ENCODE measurements at places on chromosomes 5 and 9.

GRCh38 chr9:131478421-131478868 is 24.3 kb upstream of the POMT1 start:
- DNase-seq, result peak; percentile 36

GRCh38 chr9:72038408-72038807 is 22.0 kb downstream of the C9orf57 start:
- DNase-seq, result no peak

GRCh38 chr9:8140557-8140956 is 341.0 kb upstream of the DMAC1 start:
- no peak for DNase-seq

DNA sequence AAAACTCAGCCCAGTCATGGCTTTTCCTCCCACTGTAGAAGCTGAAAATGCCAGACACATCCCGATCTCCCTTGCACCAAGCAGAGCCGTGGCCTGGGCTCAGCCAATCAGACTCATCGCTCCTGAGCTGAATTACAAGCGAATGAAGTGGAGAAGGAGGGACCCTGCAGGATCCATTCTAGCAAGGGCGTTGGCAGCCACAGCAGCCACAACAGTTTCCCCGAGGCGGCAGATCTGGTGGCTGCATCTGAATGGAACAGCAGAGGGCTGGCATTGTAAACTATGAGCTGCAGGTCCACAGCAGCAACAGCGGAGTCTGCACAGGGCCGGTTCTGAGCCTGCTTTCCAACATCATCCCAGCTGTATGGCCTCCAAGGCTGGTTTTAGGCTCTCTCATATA is 23.8 kb downstream of the ALG2 start:
- no peak for DNase-seq

- DNase-seq, result no peak
Measured at GRCh38 chr9:35350827-35351549, 138.9 kb upstream of the RUSC2 start.

DNA sequence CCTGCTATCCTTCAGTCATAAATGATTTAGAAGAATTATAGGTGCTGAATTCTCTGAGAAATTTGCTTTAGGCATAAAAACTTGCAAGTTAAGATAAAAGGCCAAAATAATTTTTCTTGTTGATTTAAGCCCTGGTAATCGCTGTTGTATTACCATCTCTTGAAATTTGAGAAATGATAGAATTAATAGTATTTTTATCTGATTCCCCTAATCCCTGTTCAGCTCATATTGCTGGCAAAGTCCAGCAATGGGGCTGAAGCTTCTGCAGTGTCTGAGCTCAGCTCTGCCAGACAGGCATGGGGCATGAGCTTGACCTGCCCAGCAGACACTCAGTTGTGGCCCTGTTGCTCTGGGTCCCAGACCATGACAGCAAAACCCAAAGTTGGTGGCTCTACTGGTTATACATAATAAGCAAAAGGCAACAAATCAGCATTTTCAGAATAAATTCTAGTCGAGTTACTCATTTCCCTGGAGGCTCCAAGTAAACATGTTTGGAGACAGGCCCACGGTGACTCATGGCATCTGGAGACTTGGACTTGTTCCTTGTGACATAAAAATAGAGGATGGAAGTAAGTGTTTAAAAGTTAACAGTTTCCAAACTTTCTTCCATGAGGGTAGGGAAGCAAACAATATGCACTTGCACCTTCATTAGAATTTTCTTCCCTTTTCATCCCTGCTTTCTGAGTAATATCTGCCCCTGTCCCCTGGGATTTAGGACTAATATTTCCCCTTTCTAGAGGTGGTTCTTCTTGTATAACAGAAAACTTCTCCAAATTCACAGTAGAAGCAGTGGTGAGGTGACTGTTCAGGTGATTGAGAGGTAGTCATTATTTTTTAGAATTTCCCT is 60.2 kb upstream of the SLC2A8 start:
- no peak for DNase-seq

DNA sequence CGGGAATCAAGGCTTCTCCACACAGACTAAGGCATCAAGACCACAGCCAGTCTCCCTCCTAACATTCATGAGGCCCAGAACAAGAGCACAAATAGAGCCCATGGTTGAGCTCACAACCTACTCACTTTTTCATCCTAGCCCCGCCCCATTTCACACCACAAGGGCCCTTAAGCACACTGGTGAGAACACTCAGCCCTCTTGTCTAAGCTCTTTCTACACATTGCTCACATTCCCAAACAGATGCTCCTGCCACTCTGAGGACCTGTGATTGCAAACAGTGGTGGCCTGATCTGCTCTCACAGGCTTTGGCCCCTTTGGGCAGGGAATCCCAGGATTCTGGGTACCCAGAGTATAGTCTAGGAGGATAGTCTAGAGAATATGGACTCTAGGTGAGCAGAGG is 54.0 kb downstream of the FEM1C start:
- DNase-seq, result no peak

GRCh38 chr5:2748861-2749513 is 2.5 kb downstream of the IRX2 start:
- DNase-seq, result no peak

DNA sequence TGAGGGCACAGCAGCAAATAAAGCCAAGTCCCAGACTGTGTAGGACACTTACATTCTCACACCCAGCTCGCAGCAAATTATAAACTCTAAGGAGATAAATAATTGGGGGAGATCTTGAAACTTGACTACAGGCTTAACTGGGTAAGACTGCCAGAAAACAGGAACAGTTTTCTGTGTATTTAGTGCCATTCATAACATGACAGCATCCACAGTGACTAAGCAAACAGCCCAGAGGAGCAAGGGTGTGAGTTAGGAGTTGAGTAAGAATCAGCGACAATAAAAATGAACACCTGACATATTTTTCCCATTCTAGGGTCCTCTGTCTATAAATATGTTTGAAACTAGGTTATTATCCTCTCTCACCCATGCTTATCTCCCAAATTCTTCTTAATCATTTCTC is 370.9 kb upstream of the WWC1 start:
- no peak for DNase-seq

DNA sequence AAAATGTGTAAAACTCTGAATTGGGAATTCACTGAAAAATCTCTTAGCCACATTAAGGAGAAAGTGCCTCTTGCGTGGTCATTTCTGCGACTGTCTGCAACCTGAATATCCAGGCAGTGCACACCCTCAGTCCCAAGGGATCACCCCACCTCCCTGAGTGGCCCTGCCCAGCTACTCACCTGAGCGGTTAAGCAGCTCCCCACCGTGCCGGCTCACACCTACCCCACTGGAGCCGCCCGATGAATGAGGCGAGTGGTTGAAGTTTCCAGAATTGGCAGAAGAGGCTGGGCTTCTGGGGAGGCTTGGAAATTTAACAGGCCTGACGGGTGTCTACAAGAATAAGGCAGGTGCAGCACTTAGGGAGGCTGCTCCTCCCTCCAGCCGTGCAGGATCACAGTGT is 25.6 kb downstream of the ANKS6 start:
- no peak for DNase-seq

GRCh38 chr9:87029905-87030304 is 82.6 kb upstream of the GAS1 start:
- DNase-seq, result no peak

GRCh38 chr5:126918615-126918957 is 111.8 kb downstream of the MARCHF3 start:
- DNase-seq, result no peak

- DNase-seq, result no peak
Measured at GRCh38 chr9:137879566-137880150, 2.1 kb downstream of the CACNA1B start.

DNA sequence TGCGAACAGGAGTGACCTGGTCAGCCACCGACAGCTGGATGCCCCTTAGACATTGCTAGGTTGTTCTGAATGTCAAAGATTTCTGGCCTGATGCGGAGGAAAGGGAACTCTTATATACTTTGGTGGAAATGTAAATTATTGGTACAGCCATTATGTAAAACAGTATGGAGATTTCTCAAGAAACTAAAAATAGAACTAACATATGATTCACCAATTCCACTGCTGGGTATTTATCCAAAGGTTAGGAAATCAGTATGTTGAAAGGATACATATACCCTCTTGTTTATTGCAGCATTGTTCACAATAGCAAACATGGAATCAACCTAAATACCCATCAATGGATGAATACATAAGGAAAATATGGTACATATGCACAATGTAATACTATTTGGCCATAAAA is 31.8 kb downstream of the DMRT3 start:
- no peak for DNase-seq

DNA sequence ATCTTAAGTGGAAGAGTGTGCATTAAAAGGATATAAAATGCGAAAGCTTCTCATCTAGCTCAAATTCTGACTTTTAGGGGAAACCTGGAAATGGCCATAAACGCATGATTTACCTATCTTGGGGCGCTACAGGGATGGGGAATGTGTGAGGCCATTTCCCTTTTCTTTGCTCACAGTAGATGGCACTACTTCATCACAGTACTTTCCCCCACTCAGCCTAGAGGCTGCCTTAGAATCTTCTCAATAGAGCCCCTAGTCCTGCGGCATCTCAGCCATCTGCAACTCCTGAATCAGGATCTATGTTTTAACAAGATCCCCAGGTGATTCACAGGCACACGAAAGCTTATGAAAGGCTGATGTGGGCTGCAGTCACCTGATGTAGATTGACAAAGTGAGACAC is 110.8 kb downstream of the LHFPL2 start:
- no peak for DNase-seq

DNA sequence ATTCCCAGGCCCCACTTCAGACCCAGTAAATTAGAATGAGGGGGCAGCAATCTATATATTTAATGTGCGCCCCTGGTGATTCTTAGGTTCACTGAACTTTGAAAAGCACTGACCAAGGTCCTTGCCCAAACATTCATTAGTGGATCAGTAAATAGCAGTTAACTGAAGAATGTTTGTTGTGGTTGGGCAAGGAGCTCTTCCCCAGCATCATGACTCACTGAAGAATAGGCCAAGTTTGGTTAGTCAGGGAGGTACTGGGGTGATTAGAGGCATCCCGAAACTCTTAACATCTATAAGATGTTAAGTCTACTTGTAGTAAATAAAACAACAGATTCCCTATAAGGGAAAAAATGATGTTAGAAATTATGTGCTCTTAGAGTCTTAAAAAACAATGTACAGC is 833 bp upstream of the MROH2B start:
- no peak for DNase-seq

- DNase-seq, result no peak
Measured at GRCh38 chr9:36263683-36264082, 5.4 kb upstream of the GNE start.

- DNase-seq, result no peak
Measured at GRCh38 chr9:131619680-131620079, 74.4 kb downstream of the PRRT1B start.

GRCh38 chr5:43400082-43400481 is 12.1 kb downstream of the CCL28 start:
- no peak for DNase-seq

GRCh38 chr5:172868924-172869591 is 35.0 kb downstream of the ERGIC1 start:
- no peak for DNase-seq

- no peak for DNase-seq
Measured at GRCh38 chr9:128249558-128249907, 26.3 kb downstream of the GOLGA2 start.

DNA sequence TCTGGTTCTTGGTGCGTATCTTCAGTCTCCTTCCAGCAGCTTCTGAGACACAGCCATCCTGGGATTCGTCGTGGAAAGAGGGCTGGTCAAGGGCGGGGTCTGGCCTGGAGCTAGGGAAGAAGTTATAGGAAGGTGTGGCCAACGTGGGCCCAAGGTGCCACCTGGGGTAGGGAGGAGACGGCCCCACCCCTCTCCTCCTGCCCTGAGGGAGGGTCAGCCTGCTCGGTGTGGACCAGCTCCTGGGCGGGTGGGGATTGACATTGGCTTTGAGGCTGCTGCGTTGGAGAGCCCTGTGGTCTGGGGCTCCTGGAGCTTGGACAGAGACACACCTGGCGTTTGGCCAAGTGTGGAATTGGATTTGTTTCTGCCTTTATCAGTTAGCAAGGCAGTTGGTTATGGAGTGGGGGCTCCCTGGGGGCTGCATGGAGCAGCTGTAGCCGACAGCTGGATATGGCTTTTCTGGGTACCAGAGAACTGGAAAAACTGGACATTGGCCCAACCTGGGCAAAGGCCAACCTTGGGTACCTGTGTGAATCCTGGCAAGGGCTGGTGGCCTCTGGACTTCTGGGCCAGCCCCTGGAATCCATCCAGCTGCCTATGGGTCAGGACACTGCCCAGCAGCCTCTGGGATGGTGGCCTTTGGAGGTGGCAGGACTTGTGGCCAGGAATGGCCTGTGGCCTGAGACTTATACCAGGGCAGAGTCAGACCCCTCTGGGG is 75.7 kb upstream of the PPP1R26 start:
- no peak for DNase-seq

- no peak for DNase-seq
Measured at GRCh38 chr5:169668732-169669131, 31.7 kb downstream of the DOCK2 start.

DNA sequence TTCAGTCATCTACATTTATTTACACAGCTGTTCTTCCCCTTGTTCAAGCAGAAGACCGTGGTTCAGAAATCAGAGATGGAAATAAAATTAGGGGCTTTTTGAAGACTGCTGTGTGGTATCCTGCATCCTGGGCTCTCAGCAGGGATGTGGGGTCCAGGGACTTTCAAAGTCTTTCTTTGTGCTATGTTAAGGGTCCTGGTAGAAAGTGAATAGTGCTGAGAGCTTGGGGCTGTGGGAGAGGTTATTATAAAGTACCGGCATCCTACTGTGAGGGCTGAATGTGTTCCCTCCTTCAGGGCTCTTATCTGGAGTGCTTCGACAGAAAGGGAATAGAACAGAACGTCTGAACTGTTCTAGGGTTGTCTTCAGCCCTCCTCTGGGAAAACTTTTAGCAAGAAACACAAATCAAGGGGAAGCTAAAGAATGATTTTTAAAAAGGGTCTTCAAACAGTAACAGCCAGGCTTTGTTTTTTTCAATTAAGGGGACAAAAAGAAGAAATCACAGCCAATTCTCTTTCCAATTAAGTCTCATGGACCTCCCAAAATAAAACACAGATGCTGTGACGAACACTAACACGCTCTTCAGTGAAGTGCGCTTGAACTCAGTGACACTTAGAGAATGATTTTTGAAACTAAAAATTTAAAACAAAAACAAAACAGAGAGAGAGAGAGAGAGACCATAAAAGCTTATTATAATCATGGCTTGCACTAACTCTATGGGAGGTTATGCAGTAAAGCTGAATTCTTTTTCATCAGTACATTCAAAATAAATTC is 15.7 kb upstream of the SLC1A3 start:
- DNase-seq, result no peak

GRCh38 chr9:93903886-93904648 is 51.1 kb downstream of the BARX1 start:
- DNase-seq, result no peak

- no peak for DNase-seq
Measured at GRCh38 chr5:179505636-179506261, 44.6 kb upstream of the RUFY1 start.
